ENCODE measurements at places on chromosomes 1 and 21. TPM values are rescaled to one million over a fixed set of nuclear protein-coding genes. Genes with fewer than 3 reads are reported as not detected.

DNA sequence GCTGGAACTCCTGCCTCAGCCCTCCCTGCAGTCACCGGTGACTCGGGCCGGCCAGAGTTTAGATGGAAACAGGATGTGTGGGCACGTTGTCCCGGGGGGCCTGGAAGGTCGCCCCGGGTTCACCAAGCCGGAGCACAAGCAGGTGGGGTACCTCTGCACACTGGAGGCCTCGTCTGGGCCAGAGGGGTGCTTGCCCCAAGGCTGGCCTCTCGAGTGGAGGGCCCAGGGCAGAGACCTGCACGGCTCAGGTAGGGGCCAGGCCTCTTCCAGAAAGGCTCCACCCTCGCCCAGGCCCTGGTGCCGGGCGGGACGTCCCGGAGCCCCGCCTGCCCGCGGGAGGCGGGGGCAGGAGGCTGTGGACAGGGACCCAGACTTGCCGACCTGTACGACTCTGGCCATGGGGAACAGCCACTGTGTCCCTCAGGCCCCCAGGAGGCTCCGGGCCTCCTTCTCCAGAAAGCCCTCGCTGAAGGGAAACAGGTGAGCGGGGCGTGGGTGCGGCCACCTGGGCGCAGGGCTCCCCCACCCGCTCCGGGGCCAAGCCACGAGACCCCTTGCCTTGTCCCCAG lies at the start of gene PLEKHN1:
PLEKHN1 (plus strand) TSS at position 348 of the 569 bp plus-strand sequence; CDS start at position 398, 50 bp downstream.
- no peak for DNase-seq

- DNase-seq = no peak
Measured at GRCh38 chr1:205287767-205288559, 33.6 kb downstream of the NUAK2 start.

DNA sequence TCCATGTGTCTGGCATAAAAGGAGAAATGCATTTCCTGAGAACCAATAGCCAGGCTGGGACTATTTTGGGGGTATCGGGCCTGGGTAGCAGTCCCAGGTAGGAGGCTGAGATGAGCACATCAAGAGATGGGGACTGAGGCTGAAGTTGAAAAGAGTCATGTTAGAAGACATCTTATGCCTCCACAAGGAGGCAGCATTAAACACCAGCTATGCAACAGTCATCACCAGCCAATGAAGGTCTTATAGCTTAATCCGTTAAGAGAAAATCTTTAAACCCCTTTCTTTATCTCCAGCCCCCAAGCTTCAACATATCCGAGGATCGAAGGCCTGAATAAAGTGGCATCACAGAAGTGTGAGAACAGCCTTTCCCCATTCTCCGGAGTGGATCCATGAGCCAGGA lies 640.7 kb upstream of the PTBP2 start:
- no peak for DNase-seq

DNA sequence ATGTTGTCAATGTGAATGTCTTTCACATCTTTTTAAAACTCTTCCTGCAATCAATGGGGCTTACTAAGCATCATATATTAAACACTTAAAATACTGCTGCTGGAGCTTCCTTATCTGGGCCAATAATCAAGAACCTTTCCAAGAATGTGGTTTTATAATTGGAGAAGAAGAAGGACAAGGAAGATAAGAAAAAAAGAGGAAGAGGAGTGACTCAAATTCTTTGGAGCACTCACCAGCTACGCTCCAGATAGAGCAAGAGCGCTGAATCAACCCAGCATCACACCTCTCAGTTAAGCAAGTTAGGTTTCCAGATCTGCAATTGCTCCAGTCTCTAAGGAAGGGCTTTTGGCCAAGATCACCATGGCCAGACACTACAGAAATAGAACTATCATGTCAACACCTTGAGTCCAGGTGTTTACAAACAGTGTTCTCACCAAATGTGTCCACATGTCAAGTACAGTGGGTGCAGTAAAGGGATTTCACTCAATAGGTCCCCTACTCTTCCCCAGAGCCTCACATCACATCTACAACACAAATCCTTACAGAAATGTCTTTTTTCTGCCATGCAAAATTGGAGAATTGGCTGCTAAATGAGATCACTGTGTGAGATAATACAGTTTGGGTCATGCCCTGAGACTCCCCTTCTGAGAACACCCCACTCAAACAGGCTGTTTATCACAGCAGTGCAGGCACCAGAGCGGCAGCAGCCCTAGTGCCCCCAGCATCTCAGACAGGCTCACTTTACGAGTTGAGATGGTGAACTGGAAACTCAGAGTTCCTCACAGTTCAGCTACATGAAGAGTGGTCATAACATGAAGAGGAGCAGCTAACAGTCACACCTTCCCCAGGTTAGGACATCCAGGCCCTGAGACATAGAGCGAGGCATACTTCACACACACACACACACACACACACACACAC lies 1.7 kb upstream of the SPRR2B start:
- no peak for DNase-seq

DNA sequence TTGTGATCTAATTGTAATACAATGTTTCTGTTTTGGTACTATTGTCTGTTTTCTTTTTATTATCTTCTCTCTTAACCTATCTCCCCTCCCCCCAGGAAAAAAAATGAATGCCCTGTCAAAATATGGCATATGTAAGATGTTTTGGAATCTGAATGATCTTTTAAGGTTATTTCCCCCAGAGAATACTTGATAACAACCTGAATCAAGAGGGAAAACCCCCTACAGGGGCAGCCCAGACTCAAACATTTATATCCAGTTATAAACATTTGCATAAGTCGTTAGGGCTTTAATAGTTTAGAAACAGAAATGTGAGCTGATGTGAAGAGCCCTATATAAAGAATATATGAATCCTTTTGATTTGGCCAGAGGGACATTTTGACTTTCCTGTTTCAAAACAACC lies 169.5 kb downstream of the VAV3 start:
- DNase-seq = no peak

The SLC9C2 gene
- total RNA-seq = not detected

GRCh38 chr1:90728502-90729287 lies 11.6 kb upstream of the BARHL2 start:
- no peak for DNase-seq

GRCh38 chr1:10694274-10694632 lies 102.2 kb downstream of the CASZ1 start:
- DNase-seq = no peak

The MAP3K6 gene
- total RNA-seq = 42.1 TPM

Data from omental fat pad (tissue), 4 donors.